ENCODE measurements at places on chromosomes 12 and 14. TPM values are rescaled to one million over a fixed set of nuclear protein-coding genes. Genes with fewer than 3 reads are reported as not detected.

The MYO1H gene
- total RNA-seq: not detected

The IFNG-AS1 gene
- 0.86 TPM for total RNA-seq

The SYCP3 gene
- total RNA-seq: 0.52 TPM

The PYGL gene
- 95.0 TPM for total RNA-seq

The C12orf60 gene
- 1.9 TPM for total RNA-seq

All from articular chondrocyte of knee joint (primary cell).